HCT116 (cell line): ENCODE measurements at places on chromosomes 1 and 21.

DNA sequence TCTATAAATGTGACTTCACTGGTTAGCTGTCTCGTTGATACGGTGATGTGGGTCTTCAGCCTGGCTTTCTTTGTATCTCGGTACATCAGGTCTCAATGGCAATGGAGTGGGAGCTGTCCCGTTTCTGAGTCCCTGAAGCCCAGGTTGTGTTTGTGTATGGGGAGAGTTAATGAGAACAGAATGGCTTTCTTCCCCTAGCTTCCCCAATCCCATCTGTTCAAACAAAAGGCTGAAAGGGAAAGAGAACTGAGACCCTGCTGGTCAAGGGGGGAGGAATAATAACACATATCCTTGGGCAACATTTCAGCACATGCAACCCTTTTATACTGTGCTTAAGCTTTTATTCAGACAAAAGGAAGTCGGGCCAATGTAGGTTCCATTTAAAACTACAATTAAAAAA is 28.4 kb upstream of the CASQ2 start:
- DNase-seq: no peak

- no peak for DNase-seq
Measured at GRCh38 chr21:36910581-36911307, 55.7 kb downstream of the HLCS start.

GRCh38 chr1:185480545-185480944 is 163.5 kb upstream of the IVNS1ABP start:
- DNase-seq: no peak

DNA sequence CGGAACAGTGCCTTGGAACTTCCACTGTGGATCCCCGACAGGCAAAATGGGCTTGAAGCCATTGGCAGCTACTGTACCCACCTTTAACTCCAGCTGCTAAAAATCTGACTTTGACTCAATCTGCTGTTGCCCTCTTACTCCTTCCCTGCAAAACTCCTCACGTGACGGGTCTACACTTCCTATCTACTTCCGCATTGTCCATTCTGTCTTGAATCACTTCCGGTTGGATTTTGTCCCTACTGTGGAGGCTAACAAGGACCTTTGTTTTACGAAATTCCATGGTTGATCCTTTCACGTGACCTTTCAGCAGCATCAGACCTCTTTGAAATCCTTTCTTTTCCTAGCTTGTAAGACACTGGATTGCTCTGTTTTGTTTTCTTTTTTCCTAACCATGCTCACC is 268.4 kb downstream of the PRDM2 start:
- no peak for DNase-seq

DNA sequence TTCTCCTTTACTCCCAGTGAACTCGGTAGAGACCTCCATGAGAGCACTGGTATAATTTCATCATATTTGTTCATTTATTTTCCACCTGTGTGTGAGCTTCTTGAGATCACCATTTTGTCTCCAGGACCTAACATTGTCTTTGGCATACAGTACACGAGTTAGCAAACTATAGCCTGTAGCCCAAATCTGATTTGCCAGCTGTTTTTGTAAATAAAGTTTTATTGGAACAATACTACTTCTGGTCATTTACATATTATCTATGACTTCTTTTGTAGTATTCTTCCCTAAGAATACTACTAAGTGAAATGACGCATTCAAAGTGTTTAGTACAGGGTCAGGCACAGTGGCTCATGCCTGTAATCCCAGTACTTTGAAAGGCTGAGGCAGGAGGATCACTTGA is 449.5 kb downstream of the PLPP3 start:
- no peak for DNase-seq

GRCh38 chr1:100265931-100266740 is at the start of gene RTCA:
TSS of gene RTCA (plus strand) at chr1:100266216. CDS start at chr1:100266376, 160 bp downstream.
- peak; percentile 87 for DNase-seq

GRCh38 chr1:227742738-227743715 is 7.8 kb downstream of the SNAP47 start:
- no peak for DNase-seq

DNA sequence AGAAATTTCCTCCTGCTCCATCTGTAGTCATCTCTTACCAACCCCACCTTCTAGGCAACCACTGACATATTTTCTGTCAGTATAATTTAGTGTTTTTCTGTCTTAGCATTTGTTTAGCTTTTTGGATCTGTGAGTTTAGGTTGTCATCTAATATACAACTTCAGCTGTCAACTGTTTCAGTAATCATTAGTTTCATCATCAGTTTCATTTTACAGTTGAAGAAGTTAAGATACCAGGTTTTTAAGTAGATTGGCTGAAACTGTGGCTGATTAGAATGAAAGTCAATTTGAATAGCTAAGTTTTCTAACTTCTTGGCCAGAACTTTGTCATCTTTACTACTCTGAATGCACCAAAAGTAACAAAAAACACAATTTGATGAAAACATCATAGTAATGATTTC is 1957.3 kb downstream of the NCAM2 start:
- no peak for DNase-seq

GRCh38 chr1:185934476-185935189 is 200.4 kb downstream of the HMCN1 start:
- no peak for DNase-seq

DNA sequence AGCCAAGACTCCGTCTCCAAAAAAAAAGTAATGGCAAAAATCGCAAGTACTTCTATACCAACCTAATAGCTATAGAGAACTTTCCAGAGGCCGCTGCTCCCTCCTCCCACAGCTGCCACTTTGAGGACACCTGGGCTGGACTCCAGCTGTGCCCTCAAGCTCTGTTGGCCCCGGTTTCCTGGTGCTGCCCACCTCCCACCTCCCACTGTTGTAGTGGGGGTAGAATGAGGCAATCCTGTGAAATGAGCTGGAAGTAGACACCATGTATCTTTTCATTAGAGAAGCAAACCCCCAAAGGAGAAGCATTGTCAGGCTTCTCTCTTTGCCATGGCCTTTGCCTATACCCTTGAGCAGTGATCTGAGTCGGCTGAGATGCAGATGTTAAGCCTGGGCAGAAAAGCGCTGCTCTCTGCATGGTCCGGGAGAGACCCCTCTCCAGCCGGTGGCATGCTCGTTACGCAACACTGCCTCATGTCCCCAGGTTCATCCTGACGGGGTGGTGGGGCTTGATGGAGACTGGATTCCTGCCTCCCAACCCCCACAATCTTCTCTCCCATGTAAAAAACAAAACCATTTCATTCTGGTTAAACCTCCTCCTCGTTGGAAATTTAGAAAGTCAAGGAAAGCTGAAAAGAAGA is 39.7 kb downstream of the SIM2 start:
- DNase-seq: no peak

DNA sequence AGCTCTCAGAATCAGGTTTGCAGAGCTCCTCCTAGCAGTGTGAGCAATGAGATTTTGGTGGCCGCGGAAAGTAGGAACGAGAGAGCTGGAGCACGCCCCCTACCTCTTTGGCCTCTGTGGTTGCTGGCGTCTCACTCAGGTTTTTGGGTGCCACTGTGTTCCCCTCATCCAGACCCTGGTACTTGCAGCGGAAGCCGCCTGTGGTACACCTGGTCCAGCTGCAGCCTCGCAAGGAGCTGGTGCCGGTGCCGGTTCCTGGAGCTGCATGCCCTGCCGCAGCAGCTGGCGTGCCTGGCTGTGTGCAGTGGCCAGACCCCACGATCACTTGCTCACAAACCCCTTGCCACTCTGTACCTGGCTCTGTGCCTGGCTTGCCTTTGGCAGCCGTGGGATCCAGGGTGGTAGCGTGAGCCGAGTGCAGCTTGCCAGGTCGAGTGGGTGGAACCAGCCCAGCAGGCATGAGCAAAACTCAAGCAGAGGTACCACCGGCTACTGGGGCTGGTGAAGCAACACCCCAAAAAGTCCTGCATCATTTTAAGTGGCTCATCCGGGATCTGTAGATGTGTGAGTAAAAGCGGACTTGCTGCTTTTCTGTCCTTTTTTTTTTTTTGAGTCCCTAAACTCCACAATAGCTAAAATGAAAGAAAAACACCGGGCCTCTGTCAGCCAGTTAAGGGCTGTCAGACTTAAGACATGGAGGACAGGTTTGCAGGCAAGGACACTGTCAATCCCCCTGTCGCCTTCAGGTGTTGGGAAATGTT is 844.9 kb downstream of the KCNT2 start:
- DNase-seq: no peak

DNA sequence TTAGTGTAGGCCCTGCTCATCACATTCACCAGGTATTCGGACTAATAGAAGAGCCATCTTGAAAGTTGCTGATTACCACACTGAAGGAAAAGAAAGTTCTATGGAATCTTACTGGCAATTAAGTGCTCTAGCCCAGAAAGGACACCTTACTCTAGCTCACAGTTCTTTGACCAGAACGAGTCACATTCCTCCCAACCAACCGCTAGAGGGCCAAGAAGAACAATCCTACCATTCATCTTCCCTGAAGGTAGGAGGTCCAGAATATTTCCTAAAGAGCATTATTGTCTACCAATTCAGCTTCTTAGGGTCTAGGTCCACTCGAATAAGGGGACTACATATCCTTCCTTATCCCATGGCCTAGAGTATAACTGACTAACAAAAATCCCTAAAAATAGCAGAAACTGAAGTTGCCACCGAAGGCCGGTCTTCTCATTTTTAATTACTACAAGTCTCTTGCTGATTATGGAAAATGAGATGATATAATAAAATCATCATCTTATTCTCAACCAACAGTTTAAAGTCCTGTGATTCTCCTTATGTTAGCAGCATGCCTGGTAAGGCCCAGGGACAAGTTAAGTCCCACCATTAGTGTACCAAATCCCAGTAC is 2.7 kb upstream of the FMO1 start:
- DNase-seq: peak; percentile 45

GRCh38 chr1:196381544-196381943 is 226.7 kb downstream of the KCNT2 start:
- DNase-seq: no peak

DNA sequence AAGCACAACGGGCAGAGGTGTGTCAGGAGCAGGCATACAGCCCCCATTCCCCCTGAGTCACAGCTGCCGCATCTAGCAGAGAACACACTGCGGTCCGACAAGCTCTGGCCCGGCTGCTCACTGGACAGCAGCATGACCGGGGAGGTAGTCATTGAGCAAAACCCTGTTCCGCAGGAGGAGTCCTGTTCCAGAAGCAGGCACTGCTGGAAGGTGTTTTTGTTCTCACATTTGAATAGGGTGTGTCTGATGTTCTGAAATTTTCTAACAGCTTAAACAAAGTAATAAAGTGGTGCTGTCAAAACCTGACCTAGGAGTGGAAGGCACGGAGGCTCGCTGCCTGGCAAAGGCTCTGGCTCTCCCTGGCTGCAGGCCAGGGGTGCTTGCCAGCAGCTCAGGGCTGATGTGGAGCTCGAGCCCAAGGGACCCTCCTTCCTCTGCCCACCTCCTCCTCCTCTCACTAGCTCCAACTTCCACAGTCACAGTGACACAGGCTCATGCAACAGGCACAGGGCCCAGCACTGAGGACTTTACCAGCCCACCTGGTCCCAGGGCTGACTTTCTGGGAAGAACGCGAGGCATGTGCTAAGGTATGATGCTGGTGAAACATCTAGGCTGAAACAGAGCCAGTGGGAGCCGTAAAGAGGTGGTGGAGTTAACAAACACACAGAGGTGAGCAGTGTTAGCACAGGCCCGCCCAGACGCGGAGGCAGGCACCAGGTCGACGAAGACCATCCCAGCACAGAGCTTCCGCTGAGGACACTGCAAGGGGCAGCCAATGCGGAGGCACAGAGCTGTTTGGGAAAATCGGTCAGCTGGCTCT is 118.6 kb upstream of the IFFO2 start:
- DNase-seq: no peak

DNA sequence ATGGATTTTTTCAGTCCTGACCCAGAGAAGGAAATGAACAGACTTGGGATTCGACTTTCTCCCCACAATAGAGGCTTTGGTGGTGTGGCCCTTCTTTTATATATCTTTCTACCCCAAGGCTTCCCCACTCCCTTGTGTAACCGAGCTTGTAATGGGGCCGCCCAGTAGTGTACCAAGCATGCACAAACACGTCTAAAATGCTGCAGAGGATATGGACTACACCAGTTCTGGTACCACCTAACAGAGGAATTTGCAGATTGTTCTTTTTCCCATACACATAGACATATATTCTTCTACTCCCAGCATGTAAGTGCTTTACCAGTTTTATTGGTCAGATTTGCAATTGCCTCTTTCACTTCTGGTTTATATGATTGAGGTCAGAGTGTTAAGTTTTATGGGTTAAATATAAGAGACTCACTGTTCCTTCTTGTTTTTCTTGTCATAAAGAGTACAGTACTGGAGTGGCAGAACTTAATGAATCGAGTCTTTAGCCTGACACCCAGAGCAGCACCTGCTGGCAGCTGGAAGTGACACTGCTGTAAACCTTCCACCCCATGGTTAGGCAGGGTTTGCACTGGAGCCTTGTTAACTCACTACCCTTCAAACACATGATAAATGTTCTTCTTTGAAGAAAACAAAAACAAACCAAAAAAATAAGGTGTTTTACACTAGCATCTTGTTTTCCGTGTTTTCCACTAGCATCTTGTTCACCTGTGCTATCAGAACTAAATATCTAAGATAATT is 198.6 kb downstream of the PTPRC start:
- DNase-seq: no peak

GRCh38 chr1:212487286-212487685 is 54.6 kb downstream of the NENF start:
- DNase-seq: no peak

DNA sequence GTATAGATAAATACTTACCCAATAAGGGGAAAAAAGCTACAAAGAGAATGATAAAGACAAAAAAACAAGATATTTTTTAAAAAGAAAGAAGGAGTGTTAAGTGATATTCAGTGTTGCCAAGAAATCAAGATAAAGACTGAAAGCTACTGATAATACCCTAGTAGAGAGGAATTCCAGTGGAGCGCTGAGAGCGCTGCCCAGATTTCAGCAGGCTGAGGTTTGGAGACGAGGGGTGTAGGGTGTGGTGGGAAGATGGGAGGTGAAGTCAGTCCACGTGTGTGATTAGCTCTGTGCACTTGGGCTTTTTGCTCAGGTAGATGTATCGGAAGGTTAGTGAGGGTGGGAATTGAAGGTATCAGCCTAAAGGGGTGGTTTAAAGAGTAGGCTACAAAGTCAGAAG is 47.8 kb downstream of the FMN2 start:
- DNase-seq: no peak

GRCh38 chr1:65265296-65265650 is 44.1 kb upstream of the DNAJC6 start:
- DNase-seq: no peak

GRCh38 chr1:119091618-119092017 is 48.8 kb downstream of the WARS2 start:
- DNase-seq: no peak

DNA sequence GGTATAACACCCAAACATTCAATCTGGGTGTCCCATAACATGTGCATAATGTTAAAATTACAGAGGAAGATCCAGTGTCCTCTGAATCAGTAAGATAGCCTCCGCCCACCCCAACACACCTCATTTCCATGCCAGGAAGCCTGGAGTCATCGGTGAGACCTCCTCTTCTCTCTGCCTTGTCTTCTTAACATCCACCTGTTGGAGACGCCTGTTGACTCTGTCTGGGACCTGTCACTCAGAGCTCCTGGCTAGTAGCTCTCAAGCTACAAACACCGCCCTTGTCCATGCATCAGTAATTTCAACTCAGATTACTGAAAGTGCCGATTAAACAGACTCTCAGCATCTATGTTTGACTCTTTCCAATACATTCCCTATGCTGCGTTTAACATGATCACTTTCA is 27.4 kb downstream of the KCNJ15 start:
- DNase-seq: no peak

- no peak for DNase-seq
Measured at GRCh38 chr21:14817311-14817710, 247.5 kb downstream of the NRIP1 start.
